ENCODE measurements at places on chromosomes 6 and 20. TPM values are rescaled to one million over a fixed set of nuclear protein-coding genes. Genes with fewer than 3 reads are reported as not detected.

- no peak for DNase-seq
Measured at GRCh38 chr6:169847141-169847674, 95.8 kb downstream of the ERMARD start.

DNA sequence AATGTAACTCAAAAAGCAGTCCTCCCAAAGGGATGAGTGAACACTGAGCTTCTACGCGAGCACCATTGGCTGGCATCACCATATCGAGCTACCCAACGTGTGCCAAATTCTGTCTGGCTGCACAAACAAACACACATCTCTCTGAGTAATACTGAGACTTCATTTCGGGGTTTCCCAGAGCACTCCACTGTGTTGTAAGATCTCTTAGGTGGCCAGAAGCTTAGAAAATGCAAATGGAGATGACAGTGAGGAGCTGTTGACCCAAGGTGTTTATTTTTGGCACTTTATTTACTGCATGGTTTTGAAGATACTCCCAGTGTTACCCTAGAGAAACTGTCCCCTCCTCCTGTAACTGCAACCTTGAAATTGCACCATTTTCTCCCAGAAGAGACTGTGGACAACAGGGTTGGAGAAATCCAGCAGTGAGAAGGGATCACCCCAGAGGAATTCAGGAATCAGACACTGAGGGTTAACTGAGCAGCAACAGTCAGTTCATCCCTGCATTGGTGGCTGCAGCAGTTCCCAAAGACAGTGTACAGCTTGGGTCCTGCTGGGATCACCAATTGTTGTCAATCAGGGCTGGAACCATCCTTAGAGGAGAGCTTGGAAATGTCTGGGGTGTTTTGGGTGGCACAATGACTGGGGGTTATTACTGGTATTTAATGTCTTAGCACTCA is 1.0 kb upstream of the RIPOR2 start:
- no peak for DNase-seq

- DNase-seq, result no peak
Measured at GRCh38 chr6:47111685-47112084, 69.6 kb upstream of the ADGRF1 start.

DNA sequence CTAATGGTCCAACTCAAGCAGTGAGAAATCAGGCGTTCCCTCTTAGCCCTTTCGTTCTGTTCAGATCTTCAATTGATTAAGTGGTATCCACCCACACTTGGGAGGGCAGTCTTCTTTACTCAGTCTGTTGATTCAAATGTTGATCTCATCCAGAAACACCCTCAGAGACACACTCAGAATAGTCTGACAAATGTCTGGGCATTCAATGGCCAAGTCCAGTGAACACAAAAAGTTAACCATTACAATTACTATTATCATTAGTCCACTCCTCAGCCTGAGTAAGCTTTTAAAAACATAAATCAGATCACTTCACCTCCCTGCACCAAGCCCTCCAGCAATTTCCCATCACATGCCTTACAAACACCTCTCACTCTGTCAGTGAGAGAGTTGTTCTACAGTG is 423.2 kb downstream of the RFPL4B start:
- no peak for DNase-seq

GRCh38 chr6:109820706-109821350 is 129.7 kb downstream of the FIG4 start:
- no peak for DNase-seq

DNA sequence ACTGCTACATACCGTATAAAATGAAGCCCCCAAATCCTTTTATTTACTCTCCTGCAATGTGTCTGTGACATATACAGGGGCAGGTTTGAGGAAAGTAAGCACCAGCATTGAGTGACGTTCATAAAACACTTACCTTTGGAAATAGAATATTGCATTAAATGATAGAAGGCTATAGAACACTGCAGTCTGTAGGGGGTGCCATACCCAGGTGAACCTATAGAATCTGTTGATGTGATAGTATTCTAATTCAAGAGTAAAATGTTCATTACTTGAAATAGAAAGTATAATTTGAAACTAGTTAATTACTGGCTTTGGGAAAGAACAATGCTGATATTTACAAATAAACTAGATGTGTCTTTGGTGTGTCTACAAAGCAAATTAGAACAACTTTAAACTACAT is 47.0 kb upstream of the PRL start:
- no peak for DNase-seq

DNA sequence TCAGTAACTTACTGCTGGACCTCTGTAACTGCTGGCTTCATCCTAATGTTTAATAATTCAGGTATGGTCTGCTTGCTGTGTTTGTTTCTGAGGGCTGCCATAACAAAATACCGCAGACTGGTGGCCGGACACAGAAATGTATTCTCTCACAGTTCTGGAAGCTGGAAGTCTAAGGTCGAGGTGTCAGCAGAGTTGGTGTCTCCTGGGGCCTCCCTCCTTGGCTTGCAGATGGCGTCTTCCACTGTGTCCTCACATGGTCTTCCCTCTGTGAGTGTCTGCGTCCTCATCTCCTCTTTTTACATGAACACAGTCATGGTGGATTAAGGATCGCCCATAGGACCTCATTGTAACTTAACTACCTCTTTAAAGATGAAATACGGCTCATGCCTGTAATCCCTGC is 389.7 kb upstream of the JARID2 start:
- DNase-seq, result no peak

- DNase-seq, result no peak
Measured at GRCh38 chr20:63802469-63803240, 28.4 kb downstream of the ZBTB46 start.

GRCh38 chr6:34573567-34574183 is 17.5 kb upstream of the SPDEF start:
- no peak for DNase-seq

- no peak for DNase-seq
Measured at GRCh38 chr6:130240232-130240631, 17.5 kb upstream of the SAMD3 start.

DNA sequence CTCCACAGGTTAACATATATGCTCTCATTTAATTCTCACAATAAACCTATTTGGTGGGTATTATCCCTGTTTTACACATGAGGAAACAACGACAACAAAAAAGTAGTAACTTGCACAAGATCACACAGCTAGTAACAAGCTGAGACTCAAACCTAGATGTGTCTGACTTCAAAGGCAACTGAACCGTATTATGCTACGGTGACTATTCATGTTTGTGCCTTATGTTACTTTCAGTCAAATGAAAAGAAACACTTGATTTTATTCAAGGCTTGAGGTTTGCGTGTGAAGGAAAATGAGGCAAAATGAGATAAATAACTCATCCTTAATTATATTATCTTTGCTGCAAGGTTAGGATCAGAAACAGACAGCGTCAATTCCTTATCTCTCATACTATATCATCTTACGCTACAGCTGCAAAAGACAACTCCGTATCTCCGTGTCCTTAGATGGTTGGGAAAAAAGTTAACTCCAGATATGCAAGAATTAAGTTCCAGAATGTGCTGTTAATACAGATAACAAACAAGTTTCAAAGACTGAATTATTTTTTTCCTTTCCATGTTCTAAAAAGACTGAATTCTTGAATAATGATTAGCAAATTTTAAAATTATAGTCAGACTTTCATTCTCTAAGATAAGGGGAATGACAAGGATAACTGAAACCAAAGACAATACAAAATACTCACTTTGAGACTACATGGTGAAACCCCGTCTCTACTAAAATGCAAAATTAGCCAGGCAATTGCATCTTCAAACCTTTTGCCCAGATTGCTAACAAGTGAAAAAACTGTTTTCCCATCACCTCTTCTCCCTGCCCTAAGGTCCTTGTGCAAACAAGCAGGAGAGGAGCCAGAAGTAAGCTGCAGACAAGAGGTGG is 27.8 kb downstream of the STAU1 start:
- no peak for DNase-seq

- no peak for DNase-seq
Measured at GRCh38 chr6:167129159-167129558, 6.3 kb downstream of the CCR6 start.

GRCh38 chr20:50252701-50253100 is 62.1 kb downstream of the CEBPB start:
- DNase-seq, result no peak

BIRC7 gene
- 0.17 TPM for total RNA-seq

PDYN gene
- total RNA-seq, result 0.14 TPM

AVP gene
- 0.50 TPM for total RNA-seq

SNX9 gene
- total RNA-seq, result 35.0 TPM

HMGCLL1 gene
- total RNA-seq, result 0.11 TPM

ZSCAN23 gene
- total RNA-seq, result 9.0 TPM

TRMT6 gene
- total RNA-seq, result 15.4 TPM

BEND6 gene
- 1.5 TPM for total RNA-seq
